ENCODE measurements at places on chromosomes 3 and 15.

DNA sequence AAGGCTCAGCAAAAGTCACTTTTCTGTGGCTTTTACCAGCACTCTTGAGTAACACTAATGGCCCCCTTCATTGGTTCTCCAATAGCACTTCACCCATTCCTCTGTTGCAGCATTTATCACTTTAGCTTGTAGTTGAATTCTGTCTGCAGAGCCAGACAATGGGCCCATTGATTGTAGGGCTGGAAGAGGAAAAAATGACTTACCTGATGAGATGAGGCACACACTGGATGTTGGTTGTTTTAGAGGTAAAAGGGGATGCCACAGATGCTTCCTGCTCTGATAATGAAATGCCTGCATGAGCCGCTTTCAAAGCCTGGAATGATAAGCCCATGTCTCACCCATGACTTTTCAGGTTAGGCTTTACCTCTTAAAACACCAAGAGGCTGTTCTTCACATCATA, 64.3 kb downstream of the PLAAT1 start:
- no peak for DNase-seq

DNA sequence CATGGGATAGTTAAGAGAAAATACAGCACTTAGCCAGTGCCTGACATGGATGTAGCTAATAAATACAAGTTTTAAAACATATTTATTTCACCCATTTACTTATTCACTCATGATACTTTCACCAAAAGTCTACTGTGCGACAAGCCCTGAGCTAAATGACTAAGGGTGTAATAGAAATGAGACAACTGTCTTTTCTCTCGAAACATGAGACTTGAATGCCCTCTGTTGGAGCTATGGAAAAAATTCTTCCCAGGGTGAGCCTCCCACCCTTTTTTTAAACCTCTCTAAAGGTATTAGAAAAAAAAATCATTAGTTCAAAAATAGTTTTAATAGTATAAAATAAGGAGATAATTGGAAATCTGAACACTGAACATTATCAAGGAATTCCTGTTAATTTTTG, 24.3 kb upstream of the RPL14 start:
- DNase-seq: no peak

DNA sequence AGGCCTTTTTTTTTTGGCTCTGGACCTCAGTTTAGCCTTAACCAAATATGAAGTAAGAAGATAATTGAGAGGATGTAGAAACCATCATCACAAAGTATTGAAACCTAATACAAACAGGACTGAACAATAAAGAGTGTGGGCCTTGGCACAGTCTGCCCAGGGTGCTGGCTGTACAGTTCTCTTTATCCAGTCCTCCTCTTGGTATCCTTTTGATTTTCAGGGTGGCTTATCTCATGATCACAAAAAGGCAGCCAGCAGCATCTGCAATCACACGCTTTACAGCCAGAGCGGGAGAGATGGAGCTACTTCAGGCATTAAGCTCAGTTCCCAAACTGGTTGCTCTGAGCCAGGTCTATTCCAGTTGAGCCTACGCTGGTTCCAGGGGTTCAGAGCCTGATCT, 239.7 kb downstream of the RPLP1 start:
- DNase-seq: no peak

GRCh38 chr15:70561885-70562284, 201.5 kb downstream of the UACA start:
- DNase-seq: no peak

- no peak for DNase-seq
Observed at GRCh38 chr3:11648735-11649134, 5.0 kb upstream of the VGLL4 start.

- DNase-seq: no peak
Observed at GRCh38 chr15:51718219-51718618, 19.2 kb downstream of the LYSMD2 start.

GRCh38 chr3:171135549-171135948, 109.0 kb upstream of the SLC2A2 start:
- DNase-seq: no peak

DNA sequence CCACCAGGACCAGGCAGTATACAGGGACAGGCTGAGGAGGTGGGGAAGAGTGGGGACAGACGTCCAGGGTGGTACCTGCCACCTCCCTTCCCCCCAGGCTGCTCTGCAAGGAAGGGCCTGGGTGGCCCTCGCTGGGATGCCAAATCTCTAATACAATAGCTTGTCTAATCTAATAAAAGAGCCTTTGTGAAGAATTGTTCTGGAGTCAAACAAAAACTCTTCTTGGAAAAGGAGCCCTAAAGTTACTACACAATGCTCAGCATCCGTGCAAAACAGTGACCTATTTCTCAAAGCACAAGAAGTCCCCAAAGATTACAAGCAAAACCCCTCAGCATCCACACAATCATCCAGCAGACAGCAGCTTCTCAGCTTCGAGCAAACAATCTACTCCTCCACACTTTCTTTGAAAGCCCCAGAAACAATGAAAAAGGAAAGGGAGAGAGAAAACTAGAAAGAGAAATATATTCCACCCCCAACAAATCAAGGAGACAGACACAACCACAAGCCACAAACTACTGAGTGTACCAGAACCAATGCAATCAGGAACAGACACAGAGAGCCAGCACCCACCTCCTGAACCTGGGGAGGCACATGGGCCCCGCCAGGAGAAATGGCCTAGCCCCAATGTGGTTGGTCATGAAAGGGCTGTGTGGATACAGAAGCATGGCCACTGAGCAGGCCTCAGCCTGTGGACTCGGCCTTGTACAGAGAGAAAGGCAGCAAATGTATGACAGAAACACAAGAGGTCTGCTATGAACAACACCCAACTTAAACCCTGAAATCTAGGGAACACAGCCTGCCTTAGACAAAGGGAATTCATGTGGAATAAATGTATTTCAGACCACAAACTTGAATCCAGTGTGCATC, 177.1 kb upstream of the CHRNA7 start:
- no peak for DNase-seq

GRCh38 chr3:3334491-3334890, 155.0 kb upstream of the CRBN start:
- DNase-seq: no peak

DNA sequence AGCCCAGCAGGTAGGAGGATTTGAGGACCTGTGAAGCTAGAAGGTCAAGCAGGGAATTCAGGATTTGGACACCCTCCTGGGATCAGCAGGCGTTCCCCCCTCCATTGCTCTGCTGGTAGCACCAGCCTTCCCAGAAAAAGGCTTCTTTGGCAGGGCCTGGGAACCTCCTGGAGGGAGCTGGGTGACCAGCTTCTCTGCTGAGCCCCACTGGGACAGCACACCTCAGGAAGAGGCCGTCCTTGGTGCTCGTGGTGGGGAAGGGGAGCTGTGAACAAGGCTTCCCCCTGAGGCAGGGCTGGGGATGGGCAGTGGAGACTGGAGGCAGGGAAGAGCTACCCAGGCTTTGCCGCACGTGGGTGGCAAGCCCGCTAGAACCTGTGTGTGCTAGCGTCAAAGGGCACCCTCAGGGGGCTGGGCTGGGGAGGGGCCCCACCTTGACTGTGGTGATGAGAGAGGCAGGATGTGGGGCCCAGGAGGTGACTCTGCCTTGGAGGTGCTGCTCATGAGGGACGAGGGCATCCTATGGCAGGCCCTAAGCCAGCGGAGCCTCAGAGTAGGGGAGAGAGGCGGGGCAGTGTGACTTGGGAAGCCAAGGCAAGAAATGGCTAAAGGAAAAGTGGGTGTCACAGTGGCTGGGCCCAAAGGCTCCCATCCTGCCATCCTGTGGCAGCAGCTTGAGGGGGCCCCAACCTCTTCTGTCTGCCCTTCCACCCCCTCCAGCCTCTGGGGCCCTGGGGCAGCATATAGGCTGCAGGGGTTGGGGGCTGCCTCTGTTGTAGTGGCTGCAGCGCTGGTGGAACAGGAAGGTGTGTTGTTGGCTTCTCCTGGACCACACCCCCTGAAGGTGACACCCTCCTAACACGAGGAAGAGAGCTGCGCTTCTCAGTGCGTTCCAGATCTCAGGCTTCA, 20.7 kb downstream of the KLF13 start:
- DNase-seq: peak; percentile 58

- no peak for DNase-seq
Observed at GRCh38 chr3:125582707-125583106, 12.6 kb downstream of the OSBPL11 start.

- no peak for DNase-seq
Observed at GRCh38 chr3:122353215-122353614, 28.2 kb downstream of the CSTA start.

GRCh38 chr3:188819939-188820338, 351.8 kb upstream of the TPRG1 start:
- no peak for DNase-seq

- no peak for DNase-seq
Observed at GRCh38 chr15:79307251-79307650, 3.7 kb upstream of the TMED3 start.

- peak; percentile 61 for DNase-seq
Observed at GRCh38 chr15:90231028-90232017, 2.4 kb downstream of the CIB1 start.

- DNase-seq: no peak
Observed at GRCh38 chr3:141426404-141427034, 58.2 kb downstream of the ZBTB38 start.

All from stimulated activated CD8-positive, alpha-beta memory T cell treated with anti-CD3 and anti-CD28 coated beads, Interleukin-4, amount 100 ng/mL, for 1 hour (primary cell).